CD4-positive, alpha-beta T cell treated with Interleukin-4 for 1 hour (primary cell): ENCODE measurements at places on chromosomes 5 and 9.

DNA sequence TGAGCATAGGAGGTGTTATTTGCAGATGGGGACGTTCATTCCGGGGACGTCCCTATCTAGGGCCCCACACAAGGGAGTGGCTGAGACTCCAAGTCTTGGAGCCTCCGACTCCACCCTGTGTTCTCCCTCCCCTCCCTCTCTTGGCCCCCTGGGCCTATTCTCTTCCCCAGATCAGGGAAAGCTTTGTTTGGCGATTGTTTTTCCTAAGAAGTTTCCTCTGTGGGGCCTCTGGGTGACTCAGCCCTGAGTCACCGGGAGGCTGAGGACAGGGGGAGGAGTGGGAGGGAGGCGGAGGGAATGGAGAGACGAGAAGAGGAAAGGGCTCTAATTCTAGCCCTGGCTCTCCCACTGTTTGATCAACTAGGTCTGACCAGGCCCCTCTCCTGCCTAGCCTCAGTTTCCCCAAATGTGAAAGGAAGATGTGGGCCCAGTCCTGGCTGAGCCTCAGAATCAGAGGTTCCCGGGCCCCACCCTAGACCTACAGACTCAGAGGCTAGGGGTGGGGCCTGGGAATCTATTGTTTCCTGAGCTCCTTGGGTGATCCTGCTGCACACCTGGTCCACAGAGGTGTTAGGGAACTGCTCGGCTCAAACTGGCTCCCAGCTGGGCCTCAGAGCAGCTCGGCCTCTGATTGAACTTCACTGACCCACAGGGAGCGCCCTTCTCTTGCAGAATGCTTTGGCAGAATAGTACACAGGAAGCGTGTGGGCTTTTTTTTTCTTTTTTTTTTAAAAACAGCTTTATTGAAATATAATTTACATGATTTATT, 19.2 kb downstream of the GSN start:
- DNase-seq: no peak

DNA sequence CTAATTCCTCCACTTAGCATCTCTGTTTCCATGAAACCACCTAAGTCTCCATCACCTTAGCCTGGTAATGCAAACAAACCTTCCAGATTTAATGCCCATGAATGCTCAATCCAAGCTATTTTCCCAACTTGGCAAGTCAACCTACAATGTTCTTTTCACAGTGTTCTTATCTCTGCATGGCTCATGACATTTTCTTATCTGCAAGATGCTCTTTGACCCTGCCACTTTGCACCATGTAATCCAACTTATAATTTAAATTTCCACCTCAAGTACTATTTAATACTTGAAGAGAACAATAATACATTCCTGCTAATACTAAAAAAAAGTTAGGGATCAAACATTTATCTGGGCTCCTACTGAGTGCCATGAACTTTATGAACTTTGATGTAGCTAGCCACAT, 164.3 kb downstream of the TMEM232 start:
- DNase-seq: no peak

- no peak for DNase-seq
Observed at GRCh38 chr9:116928884-116929283, 241.8 kb downstream of the TRIM32 start.

DNA sequence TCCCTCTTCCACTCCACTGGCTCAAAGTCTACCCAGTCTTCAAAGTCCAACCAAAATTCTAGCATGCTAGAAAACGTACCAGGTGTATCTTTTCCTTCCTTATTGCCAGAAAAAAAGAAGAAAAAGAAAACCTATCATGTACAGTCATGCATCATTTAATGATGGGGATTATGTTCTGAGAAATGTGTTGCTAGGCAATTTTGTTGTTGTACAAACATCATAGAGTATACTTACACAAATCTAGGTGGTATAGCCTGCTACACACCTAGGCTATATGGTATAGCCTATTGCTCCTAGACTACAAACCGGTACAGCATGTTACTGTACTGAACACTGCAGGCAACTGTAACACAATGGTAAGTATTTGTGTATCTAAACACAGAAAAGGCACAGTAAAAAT, 104.8 kb downstream of the SREK1 start:
- DNase-seq: no peak

DNA sequence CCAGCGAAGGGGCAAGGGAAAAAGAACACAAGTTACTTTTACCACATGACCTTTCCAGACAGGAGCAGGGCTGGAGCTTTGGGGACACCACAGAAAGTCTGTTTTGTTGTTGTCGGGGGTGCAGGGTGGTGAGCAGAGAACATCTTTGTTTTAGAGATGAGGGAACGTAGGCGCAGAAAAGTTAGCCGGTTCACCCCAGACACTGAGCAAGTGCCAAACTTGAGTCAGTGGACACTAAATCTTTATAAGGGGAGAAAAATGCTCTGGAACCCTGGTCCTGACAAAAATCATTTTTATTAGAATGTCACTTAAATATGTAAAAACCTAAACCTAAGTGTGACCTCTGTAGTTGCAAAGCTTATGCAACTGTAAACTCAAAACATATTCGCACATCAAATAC, 126.4 kb upstream of the GAS1 start:
- no peak for DNase-seq

GRCh38 chr5:12837592-12837991, 933.3 kb upstream of the CTNND2 start:
- no peak for DNase-seq

GRCh38 chr5:107466233-107466769, 204.4 kb downstream of the EFNA5 start:
- no peak for DNase-seq
